Lung (tissue), 17 donors: ENCODE measurements at places on chromosomes 16 and 17. TPM values are rescaled to one million over a fixed set of nuclear protein-coding genes. Genes with fewer than 3 reads are reported as not detected.

MARVELD3 gene
- polyA plus RNA-seq: 3.6 TPM

BIRC5 gene
- 2.0 TPM for polyA plus RNA-seq

TMEM114 gene
- not detected for polyA plus RNA-seq

TBC1D3G gene
- not detected for polyA plus RNA-seq

KRTAP2-3 gene
- not detected for polyA plus RNA-seq

DNA sequence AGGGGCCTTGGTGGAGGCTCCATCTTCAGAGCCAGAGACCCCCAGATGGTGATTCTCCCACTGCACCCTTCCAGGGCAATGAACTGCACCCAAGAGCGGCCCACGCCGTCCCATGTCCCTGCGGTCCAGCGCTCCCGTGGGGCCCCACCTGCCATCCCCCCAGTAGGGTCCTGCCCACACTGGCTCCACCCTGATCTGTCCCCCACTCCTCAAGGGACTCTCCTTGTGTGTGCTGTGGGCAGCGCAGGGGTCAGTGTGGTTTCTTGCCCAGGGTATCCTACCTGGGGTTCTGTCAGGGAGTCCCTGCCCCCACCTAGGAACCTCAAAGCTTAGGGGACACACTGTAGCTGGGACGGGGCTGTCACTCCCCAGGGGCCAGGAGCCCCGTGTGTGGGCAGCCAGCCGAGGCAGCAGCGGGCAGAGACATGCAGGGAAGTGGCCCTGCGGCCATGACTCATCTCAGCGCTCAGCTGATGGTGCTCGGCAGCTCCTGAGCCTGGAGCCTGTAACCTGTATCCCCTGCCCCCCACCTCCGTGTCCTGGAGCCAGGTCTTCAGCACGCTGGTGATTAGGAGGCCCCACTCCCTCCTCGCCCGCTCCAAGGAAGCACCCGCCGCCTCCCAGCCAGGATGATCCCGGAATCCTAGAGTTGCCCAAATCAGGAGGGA, 35.7 kb upstream of the SSTR5 start:
- no peaks in the 10 kb centered on the region for H3K4me1 ChIP-seq
- H3K4me3 ChIP-seq: no peak overlapping the region
- DNase-seq: no peak
- H3K27ac ChIP-seq: no peak overlapping the region
- no peaks in the 10 kb centered on the region for H3K36me3 ChIP-seq

- H3K4me1 ChIP-seq: peaks cover 4% of the 10 kb centered on the region
- no peaks in the 10 kb centered on the region for H3K36me3 ChIP-seq
- no peaks in the 10 kb centered on the region for H3K27me3 ChIP-seq
- H3K4me3 ChIP-seq: no peak overlapping the region
- DNase-seq: no peak
- no peak overlapping the region for H3K27ac ChIP-seq
These were observed 2.3 kb downstream of the SLC38A8 start for GRCh38 chr16:84040226-84040822.

DNA sequence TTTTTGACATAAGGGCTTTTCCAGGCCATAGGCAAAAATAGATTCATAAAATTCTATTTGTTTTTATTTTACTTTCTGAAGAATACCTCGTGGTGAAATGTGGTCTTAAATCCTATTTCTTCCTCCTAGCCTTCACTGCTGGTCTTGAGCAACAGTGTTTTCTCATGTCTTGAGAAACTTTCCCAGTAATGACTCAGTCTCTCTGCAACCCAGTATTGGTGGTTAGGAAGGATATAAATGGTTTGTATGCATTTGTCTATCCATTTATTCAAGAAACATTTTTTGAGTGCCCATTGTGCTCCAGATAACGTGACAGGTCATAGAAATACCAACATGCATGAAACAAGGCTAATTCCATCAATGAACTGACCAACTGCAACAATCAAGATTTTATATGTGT, 213.9 kb downstream of the TMEM114 start:
- H3K4me3 ChIP-seq: no peak overlapping the region
- no peaks in the 10 kb centered on the region for H3K36me3 ChIP-seq
- no peaks in the 10 kb centered on the region for H3K4me1 ChIP-seq
- H3K27me3 ChIP-seq: no peaks in the 10 kb centered on the region

DNA sequence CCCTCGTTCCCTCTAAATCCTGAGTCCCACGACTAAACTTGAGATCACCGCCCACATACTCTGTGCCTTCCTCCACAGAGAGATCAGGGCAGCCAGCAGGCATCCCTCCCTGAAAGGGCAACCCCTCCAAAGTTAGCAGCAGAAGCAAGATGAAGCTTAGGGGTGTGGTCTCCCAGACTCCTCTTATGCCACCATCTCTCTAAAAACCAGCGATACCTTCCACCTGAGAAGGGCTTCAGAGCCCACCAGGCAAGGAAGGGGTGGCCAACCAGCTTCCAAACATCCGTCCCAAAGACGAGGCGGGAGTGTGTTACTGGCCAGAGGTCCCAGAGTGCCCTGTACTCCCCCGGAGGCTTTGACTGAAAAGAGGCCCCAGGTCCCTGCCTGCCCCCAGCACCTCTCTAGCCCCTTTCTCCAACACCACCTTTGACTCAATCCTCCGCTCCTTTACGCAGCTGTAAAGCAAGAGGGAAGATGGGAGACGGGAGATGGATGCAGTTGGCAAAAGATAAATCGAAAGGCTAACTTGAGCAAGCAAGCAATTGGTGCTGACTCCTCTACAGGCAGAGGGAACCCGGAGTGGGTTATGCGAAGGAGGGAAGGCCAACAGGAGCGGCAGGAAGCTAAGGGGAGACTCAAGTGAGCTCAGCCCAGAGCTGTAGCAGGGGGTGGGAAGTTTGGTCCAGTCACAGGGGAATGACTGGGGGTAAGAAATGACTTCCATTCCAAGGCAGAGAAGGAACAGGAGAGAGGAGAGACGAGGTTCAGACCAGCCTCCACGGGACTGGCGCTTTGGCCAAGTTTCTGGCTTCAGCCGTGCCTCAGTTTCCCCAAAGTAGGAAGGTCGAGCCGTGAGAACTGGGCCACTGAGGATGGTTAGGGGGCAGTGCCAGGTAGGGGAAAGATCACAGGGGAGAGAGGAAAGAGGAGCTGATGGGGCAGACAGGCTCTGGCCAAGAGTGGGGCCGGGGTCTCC, 1.0 kb downstream of the ST3GAL2 start:
- H3K27ac ChIP-seq: peak overlapping the region; percentile 85
- DNase-seq: peak; percentile 50
- H3K4me3 ChIP-seq: peak overlapping the region; percentile 79
- no peaks in the 10 kb centered on the region for H3K36me3 ChIP-seq

- H3K27me3 ChIP-seq: no peaks in the 10 kb centered on the region
- H3K27ac ChIP-seq: peak overlapping the region; percentile 81
- no peaks in the 10 kb centered on the region for H3K36me3 ChIP-seq
- DNase-seq: peak; percentile 47
- H3K4me3 ChIP-seq: no peak overlapping the region
These were observed 1.1 kb downstream of the CHRNE start for GRCh38 chr17:4901648-4902344.

- H3K27ac ChIP-seq: no peak overlapping the region
- peaks cover 10% of the 10 kb centered on the region for H3K4me1 ChIP-seq
- DNase-seq: no peak
- H3K36me3 ChIP-seq: no peaks in the 10 kb centered on the region
These were observed 104.7 kb upstream of the CDH13 start for GRCh38 chr16:82522026-82522425.

DNA sequence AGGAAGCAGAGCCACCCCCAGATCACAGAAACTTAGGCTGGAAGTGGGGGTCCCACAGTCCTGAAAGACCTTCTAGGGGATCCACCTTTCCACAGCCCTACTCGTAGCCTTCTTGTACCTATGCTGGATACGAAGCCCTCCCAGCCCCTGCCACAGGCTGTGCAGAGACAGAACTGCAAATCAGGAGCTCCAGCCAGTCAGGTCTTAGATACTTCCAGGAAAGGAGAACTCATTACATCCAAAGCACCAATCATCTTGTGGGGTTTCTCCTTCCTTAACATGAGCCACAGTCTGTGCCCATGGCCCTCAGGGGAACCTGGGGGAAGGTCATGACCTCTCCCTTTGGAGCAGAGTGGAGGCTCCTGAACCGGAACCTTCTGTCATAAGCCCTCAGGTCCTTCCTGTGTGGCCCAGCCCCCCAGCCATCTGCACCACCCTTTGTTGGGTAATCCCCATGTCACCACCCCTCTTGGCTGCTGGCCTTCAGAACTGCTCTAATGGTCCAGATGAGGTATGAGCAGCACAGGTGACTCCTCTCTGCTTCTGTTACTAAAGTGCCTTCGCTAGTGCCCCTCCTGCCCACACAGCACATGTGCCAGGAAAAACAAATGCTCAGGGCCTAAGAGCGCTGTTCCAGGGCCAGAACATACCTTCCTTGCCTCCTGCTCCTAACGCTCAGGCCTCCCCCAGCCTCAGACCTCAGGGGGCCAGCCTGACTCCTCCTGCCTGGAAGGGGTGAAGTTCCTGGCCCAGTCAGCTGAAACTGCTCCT, 14.6 kb downstream of the SRCIN1 start:
- peaks cover 3% of the 10 kb centered on the region for H3K27me3 ChIP-seq
- no peak for DNase-seq
- H3K4me3 ChIP-seq: no peak overlapping the region
- H3K27ac ChIP-seq: no peak overlapping the region
- no peaks in the 10 kb centered on the region for H3K4me1 ChIP-seq

- no peaks in the 10 kb centered on the region for H3K36me3 ChIP-seq
- peak; percentile 46 for DNase-seq
- no peaks in the 10 kb centered on the region for H3K27me3 ChIP-seq
These were observed 3.2 kb upstream of the NLRP1 start for GRCh38 chr17:5587438-5588032.

- H3K4me3 ChIP-seq: no peak overlapping the region
- H3K36me3 ChIP-seq: peaks cover 3% of the 10 kb centered on the region
- no peak for DNase-seq
- no peak overlapping the region for H3K27ac ChIP-seq
- no peaks in the 10 kb centered on the region for H3K27me3 ChIP-seq
These were observed 18.3 kb downstream of the COQ7 start for GRCh38 chr16:19085679-19086200.

- no peaks in the 10 kb centered on the region for H3K27me3 ChIP-seq
- no peaks in the 10 kb centered on the region for H3K4me1 ChIP-seq
- DNase-seq: no peak
- no peak overlapping the region for H3K4me3 ChIP-seq
- H3K36me3 ChIP-seq: peaks cover 2% of the 10 kb centered on the region
These were observed 22.5 kb downstream of the XPO6 start for GRCh38 chr16:28189245-28189644.

- no peak overlapping the region for H3K27ac ChIP-seq
- H3K4me3 ChIP-seq: no peak overlapping the region
- peaks cover 3% of the 10 kb centered on the region for H3K4me1 ChIP-seq
- DNase-seq: no peak
- H3K36me3 ChIP-seq: no peaks in the 10 kb centered on the region
These were observed 30.9 kb downstream of the WSB1 start for GRCh38 chr17:27324771-27325339.

DNA sequence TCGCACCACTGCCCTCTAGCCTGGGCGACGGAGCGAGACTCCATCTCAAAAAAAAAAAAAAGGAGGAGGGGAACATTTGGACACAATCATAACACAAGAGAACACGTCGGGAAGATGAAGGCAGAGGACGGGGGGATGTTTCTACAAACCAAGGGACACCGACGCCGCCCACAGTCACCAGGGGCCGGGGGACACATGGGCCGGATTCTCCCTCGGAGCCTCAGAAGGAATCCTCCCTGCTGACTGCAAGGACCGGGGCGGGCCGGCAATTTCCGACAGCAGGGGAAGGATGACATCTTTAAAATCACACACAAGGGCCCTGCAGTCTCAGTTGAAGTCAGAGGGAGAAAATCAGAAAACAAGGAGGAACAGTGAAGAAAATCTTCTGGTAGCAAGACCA, 8.1 kb upstream of the CHMP6 start:
- no peaks in the 10 kb centered on the region for H3K4me1 ChIP-seq
- H3K27ac ChIP-seq: no peak overlapping the region
- H3K27me3 ChIP-seq: peaks cover 5% of the 10 kb centered on the region
- no peak overlapping the region for H3K4me3 ChIP-seq

- H3K4me3 ChIP-seq: no peak overlapping the region
- no peaks in the 10 kb centered on the region for H3K4me1 ChIP-seq
- H3K27me3 ChIP-seq: no peaks in the 10 kb centered on the region
- no peak overlapping the region for H3K27ac ChIP-seq
These were observed 5.8 kb downstream of the SCGB1C2 start for GRCh38 chr17:142876-143784.

DNA sequence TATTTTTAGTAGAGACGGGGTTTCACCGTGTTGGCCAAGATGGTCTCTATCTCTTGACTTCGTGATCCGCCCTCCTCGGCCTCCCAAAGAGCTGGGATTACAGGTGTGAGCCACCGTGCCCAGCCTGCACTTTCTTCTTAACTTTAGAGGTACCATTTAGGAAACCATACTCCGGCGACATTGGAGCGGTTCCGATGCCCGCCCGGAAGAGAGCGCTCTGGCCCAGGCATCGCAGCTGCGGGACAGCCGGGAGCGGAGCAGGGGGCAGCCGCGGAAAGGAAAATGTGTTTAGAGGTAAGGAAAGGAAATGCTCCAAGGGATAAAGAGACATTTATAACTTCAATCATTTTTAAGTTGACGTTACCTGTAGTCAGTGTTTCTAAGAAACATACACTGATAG, 6.0 kb upstream of the HS3ST3B1 start:
- H3K36me3 ChIP-seq: no peaks in the 10 kb centered on the region
- DNase-seq: no peak
- H3K27ac ChIP-seq: no peak overlapping the region
- H3K4me3 ChIP-seq: no peak overlapping the region
- no peaks in the 10 kb centered on the region for H3K4me1 ChIP-seq

DNA sequence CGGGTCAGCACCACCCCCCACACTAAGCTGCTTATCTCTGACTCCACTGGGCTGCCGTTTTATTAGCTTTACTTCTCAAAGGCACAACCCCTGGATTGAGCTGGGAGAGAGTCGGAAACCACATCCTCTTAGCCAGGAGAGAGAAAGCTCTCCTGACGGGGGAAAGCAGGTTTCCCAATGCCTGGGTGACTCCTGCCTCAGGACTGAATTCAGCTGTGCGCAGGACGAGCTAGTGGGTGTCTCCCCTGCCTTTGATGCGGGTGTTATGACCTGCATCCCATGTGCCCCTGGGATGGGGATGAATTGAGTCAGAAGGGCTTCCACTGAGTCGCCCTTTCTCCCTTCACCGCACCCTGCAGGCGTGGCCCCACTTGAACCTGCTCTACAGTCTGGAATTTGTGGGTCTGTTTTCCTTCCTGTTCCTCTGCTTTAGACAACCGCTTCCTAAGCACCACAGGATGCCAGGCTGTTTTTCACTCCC, 819.2 kb upstream of the EEF2KMT start:
- H3K4me1 ChIP-seq: no peaks in the 10 kb centered on the region
- peak; percentile 18 for DNase-seq
- H3K27ac ChIP-seq: no peak overlapping the region
- no peaks in the 10 kb centered on the region for H3K36me3 ChIP-seq
- no peaks in the 10 kb centered on the region for H3K27me3 ChIP-seq
- H3K4me3 ChIP-seq: no peak overlapping the region
